ENCODE measurements at places on chromosomes 11 and 22. TPM values are rescaled to one million over a fixed set of nuclear protein-coding genes. Genes with fewer than 3 reads are reported as not detected.

RTN4RL2 gene
- polyA plus RNA-seq = 0.14 TPM

TP53I11 gene
- polyA plus RNA-seq = 44.0 TPM

OR56A1 gene
- polyA plus RNA-seq = not detected

PGA5 gene
- not detected for polyA plus RNA-seq

OR10G6 gene
- polyA plus RNA-seq = not detected

KCTD17 gene
- 13.3 TPM for polyA plus RNA-seq

C11orf21 gene
- polyA plus RNA-seq = 6.2 TPM
